ENCODE measurements at places on chromosomes 3 and 15.

GRCh38 chr3:169542331-169542751, 121.2 kb downstream of the MECOM start:
- DNase-seq, result no peak

DNA sequence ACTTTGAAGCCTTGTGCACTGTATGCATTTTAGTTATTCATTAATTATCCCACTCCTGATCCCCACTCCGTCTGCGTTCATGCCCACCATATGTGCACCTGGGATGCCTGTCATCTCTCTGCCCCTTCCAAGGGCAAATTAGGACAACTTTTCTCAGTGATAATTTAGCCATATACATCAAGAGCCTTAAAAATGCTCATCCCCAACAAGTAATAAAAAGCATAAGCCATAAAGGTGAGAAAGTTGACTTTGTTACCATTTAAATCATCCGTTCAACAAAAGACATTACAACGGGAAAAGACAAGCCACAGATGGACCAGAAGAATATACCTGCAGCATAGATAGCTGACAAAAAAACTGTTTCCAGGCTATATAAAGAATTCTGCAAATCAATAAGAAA, 131.4 kb upstream of the LINGO1 start:
- no peak for DNase-seq

- DNase-seq, result no peak
Observed at GRCh38 chr3:40847551-40847992, 322.8 kb downstream of the ZNF621 start.

GRCh38 chr15:96408591-96409183, 78.2 kb downstream of the NR2F2 start:
- DNase-seq, result no peak

All from BJ (cell line).